Occipital lobe (tissue), 3 donors: ENCODE measurements at places on chromosomes 4 and X.

DNA sequence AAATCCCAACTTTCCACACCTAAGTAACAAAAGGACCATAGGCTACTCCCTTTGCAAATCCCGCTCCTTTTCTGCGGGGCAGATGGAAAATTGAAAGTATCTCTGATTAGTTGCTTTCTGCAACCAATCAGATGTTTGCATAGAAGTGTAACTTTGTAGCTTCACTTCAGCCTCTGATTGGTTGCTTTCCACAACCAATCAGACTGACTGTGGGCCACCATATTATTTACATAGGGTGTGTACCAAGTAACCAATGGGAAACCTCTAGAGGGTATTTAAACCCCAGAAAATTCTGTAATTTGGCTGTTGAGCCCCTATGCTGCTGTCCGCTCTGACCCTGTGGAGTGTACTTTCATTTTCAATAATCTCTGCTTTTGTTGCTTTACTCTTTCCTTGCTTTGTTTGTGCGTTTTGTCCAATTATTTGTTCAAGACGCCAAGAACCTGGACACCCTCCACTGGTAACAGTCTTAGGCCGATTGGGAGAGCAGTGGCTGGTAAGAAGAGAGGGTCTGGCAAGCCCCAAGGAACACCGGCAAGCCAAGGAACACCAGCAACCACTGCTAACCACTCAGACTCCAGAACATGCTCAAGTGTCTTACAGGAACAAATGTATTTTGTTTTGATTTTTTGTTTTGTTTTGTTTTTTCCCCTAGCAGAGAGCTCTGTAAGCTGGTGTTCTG, 125.5 kb upstream of the MAP3K15 start:
- DNase-seq = no peak

GRCh38 chr4:1883583-1883982, 12.4 kb downstream of the NSD2 start:
- DNase-seq = no peak

DNA sequence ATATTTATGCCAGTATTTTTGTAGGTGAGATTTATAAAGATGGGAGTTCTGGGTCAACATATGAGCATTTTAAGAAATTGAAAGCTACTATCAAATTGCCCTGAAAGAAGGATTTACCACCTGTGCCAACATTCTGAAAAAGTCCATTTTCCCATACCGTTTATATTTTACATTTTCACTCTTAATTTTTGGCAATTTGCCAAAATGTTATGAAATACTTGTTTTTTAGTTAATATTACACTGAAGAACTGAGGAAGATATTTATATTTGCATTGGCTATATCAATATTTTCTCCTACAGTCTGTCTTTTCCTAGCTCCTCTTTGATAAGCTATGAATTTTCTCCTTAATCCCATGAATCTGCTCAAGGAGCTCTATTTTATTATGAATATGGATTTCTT, 52.4 kb downstream of the DCHS2 start:
- no peak for DNase-seq

GRCh38 chrX:39576041-39576872, 521.5 kb downstream of the BCOR start:
- peak; percentile 37 for DNase-seq

- no peak for DNase-seq
Measured at GRCh38 chr4:189083769-189084168, 856.9 kb upstream of the FRG1 start.
